NCI-H1417 treated with DMSO at 0.1 percent for 48 hours (cell line): ENCODE measurements at places on chromosomes 4 and X.

- DNase-seq: no peak
These were observed 969.7 kb downstream of the PDHA2 start for GRCh38 chr4:96809563-96809962.

DNA sequence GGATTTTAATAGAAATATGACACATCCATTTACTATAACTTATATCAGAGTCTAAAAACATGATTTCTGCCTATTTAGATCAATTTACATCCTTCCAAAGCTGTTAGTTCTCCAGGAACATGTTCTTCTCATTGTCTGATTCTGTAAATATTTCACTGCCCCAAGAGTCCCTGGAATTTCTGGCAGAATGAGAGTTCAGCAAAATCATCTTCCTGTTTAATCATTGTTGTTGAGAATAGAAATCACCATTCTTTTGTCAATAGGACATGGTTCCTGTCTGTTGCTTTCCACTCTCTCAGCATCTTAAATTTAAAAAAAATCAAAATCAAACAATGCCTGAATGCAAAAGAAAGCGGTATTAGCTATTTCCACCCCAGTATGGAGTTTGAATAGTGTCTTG, 172.8 kb upstream of the FRMPD4 start:
- DNase-seq: no peak

- no peak for DNase-seq
These were observed 2163.0 kb upstream of the AGA start for GRCh38 chr4:179605196-179605595.

DNA sequence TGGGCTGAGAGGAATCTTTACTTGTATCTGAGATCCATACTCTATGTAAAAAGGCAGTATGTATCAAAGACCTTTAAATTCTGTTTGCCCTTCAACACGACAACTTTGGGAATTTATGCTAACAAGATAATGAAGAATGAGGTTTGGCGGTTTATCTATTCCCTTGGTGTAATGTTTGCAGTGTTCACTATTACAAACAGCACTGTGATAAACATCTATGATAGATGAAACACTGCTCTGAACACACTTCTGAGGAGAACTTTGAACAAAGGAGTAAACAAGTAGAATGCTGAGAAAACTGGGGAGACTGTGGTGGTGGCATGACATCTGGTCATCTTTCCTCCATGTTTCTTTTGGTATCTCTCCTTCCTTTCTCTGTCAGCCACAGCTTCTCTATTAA, 126.9 kb downstream of the PDE5A start:
- DNase-seq: no peak

DNA sequence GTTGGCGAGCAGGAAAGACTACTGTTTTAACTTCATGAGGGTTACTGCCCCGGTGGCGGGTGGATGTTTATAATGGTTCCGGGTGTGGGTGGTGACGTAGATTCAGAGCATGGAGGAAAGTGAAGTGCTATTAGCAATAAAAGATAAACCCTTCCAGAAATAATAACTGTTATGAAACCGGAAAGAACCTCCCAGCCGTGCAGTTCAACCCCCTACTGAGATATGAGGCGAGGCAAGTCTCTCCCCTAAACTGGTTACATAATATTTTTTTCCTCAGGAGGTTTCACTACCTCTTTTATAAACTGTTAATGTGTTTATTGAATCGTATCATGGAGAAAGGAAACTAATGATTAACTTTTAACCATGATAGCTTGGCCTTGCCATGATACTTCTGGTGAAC, 33.9 kb upstream of the STIM2 start:
- no peak for DNase-seq

DNA sequence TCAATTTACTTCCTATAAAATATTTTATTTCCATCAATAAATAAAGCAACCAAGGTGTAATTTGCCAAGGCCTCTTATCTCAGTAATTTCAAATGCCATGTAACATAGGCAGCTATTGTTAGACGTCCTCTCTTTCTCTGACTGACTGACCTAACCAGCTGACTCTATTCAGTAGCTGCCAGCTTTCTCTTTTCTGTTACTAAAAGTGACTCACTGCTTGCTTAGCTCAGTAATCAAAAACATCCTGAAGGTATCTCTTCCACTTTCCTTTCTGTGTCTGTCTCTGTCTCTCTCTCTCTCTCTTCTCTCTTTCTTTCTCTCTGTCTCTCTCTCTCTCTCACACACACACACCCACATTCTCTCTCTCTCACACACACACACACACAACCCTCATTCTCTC, 134.2 kb downstream of the SPOCK3 start:
- peak; percentile 62 for DNase-seq

GRCh38 chrX:33726281-33727160, 405.6 kb downstream of the FAM47A start:
- no peak for DNase-seq

DNA sequence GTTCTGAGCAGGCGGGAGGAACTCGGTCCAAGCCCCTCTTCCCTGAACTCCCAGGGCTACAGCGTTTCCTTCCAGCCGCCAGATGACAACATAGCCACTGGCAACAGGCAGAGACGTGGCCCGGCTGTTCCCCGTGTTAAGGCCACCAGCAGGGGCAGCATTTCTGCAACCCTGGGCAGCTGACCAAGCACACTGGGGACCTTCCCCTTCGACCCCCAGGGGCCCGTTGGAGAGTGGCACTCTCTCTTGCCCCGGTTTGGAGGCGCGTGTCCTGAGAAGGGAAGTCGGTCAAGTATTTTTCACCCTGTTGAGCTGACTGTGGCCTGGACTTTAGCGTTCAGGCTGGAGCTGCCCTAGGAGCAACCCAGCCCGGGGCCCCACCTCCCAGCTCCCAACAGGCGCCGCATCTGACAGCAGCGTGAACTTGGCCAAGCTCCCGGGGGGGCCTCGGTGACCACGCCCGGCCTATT, 37.6 kb downstream of the ZBTB49 start:
- DNase-seq: no peak

DNA sequence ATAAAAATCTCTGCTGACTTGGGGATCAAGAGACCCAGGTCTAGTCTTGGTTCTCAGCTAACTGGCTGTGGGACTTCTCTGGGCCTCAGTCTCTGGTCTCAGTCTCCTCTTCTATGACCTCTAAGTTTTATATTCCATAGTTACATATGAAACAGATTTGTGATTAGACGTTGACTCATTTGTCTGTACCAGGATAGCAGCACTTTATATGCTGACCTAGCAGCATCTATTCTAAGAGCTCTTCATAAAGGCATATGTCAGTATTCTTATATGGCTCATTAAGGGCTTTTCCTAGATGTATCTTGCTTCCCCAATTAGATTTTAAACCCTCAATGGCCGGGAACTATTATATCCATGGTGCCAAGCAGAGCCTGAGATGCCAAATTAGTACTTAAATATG, 12.7 kb downstream of the GRPR start:
- no peak for DNase-seq

DNA sequence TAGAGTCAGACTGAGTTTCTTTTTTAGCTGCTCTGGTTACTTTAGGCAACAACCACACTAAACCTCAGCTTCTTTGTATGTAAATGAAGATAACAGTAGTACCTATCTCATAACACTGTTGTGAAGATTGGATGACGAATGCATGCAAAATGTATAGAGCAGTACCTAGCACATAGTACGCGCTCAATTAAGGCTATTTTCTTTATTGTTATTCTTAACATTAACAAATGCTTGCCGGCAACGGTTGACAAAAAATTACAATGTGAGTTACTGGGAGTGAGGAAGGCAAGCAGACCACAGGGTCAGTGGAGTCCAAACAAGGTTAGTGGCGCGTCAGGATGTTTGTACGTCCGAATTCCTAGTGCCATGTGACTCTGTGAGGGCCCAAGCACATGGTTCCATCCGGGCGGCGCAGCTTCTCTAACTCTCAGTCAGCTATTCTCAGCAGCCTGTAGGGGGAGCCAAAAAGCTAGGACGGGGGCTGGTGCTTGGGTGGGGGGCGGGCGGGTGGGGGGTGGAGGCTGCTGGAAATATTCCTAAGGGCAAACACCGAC, 821 bp upstream of the NALF2 start:
- DNase-seq: no peak

DNA sequence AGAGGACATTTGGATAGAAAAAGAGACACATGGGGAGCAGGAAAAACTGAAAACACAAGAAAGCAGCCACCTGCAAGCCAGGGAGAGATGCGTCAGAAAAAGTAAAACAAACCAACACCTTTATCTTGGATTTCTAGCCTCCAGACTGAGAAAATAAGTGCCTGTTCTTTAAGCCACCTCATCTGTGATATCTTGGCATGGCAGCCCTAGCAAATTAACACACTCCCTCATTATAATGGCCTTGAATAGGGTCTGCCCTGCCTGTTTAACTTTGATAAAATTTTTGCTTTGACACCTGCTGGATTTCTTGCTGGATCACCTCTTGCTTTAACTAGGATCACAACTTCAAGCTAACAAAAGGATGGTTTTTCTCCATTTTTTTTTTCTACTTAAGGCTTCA, 1892.0 kb upstream of the IGFBP7 start:
- no peak for DNase-seq

DNA sequence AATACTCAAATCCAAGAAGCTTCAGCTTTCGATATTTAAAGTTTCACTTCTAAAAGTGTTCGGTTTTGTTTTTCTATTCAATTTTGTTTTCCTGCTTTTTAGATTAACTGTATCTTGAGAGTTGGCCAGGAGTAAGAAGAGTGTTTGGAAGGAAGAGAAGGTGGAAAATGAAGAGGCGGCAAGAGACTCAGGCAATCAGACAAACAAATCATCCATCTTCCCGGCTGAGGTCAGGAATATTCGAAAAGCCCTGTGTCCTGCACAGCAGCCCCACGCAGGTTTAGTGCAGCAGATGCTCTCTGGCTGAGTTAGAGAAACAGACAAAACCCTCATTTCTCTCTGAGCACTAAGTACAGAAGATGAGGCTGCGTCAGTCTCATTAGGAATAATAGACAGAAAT, 330.3 kb upstream of the NOCT start:
- no peak for DNase-seq

- no peak for DNase-seq
These were observed 24.7 kb downstream of the TMEM47 start for GRCh38 chrX:34632384-34632783.

GRCh38 chr4:38738940-38739803, 43.6 kb downstream of the TLR10 start:
- DNase-seq: no peak

GRCh38 chr4:163048447-163048846, 118.2 kb downstream of the NAF1 start:
- DNase-seq: no peak

DNA sequence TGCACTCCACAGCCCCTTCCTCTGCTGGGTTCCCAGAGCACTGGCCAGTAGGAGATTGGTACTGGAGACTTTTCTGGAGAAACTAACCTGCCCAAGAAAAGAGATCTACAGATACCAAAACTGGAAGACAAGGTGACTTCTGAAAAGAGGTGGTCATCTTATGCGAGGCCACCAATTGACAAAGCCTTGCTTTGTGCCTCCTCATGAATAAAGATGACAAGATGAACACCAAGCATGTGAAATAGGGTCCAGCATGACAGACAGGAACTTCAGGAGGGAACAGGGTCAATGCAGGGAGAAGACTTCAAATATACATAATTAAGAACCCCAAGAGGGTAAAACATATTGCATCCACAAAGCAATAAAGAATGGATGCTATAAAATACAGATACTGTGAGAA, 137.9 kb downstream of the APBB2 start:
- no peak for DNase-seq

GRCh38 chrX:17967888-17968287, 106.8 kb upstream of the RAI2 start:
- DNase-seq: peak; percentile 94

GRCh38 chr4:7937006-7937405, 2.7 kb downstream of the AFAP1 start:
- DNase-seq: no peak

DNA sequence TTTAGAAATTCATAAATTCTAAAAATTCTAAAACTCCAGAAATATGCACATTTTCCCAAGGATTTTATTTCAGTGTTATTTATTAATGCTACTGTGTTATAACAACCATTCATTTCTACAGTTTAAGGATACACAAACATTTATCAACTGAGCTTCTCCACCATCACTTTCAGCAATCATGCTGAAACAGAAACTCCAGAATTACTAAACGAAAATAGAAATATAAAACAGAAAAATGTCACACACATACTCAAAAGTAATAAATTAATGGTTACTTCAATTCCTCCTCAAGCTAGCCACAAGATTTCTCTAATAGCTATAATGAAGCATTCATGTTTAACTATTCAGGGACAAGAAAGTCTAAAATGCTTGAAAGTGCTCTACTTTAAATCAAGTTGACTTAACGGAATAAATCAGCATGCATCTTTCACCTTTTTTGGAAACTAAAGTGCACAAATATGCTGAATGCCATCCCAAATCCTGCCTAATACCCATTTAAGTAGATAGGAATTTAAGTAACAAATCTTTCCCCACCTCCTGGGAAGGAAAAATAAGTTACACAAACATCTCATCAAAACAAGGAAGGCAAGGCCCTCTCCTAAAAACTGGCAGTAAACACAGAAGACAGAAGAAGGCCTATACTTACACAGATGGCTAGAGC, 563 bp downstream of the FAM13A start:
- DNase-seq: no peak

DNA sequence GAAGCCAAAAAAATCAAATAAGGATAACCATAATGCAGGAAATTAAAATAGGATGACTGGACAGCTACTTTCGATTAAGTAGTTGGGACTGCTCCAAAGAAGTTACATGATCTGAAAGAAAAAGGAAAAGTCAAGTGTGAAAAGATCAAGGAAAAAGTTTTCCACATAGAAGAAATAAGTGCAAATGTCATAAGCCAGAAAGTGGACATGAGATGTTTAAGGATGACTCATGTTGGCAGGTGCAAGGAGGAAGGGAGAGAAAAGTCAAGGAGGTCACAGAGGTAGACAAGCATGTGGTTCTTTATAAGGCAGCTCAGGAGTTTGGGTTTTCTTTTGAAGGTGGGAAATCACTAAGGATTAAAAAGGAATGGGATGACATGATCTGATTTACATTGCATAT, 89.8 kb upstream of the GPRIN3 start:
- no peak for DNase-seq

DNA sequence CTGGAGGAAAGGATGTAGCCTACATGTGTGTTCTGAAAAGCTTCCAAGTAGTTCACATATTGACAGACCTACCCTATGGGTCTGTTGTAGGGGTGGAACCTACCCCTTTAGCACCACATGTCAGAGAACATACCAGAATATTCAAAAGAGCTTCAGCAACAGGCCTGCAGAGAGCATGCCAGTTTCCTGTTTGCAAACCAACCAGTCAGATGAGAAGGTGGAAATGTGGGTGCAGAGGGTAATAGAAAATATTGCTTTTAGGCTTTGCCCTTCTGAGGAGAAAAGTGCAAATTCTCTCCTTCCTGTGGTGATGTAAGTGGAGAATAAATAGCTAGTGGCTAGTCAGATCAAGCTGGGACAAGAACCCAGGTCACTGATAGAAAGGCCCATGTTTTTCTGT, 16.4 kb downstream of the INTS6L start:
- DNase-seq: no peak

- DNase-seq: no peak
These were observed 1.0 kb downstream of the NDST3 start for GRCh38 chr4:118035309-118035708.

DNA sequence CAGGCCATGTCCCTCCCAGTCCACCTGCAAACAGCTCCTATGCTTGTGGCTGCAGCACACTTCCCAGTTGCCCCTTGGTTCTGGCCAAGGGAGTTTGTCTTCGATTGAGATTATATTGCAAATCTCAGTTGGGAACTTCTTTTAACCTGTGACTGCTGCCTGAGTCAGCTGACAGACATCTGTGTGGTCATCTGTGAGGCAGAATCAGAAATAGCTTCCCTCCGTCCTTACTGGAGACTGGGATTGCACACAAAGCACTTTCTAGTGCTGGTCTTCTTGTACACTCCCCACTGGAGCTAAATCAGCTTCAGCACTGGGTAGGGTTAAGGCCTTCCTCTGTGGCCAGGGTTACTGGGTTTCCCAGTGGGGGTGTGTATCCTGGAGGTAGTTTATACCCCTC, 34.3 kb downstream of the ZNF330 start:
- no peak for DNase-seq
